Activated naive CD4-positive, alpha-beta T cell (primary cell): ENCODE measurements at places on chromosomes 6 and 20.

- no peak for DNase-seq
These were observed 83.9 kb downstream of the KHDRBS2 start for GRCh38 chr6:62202078-62202477.

DNA sequence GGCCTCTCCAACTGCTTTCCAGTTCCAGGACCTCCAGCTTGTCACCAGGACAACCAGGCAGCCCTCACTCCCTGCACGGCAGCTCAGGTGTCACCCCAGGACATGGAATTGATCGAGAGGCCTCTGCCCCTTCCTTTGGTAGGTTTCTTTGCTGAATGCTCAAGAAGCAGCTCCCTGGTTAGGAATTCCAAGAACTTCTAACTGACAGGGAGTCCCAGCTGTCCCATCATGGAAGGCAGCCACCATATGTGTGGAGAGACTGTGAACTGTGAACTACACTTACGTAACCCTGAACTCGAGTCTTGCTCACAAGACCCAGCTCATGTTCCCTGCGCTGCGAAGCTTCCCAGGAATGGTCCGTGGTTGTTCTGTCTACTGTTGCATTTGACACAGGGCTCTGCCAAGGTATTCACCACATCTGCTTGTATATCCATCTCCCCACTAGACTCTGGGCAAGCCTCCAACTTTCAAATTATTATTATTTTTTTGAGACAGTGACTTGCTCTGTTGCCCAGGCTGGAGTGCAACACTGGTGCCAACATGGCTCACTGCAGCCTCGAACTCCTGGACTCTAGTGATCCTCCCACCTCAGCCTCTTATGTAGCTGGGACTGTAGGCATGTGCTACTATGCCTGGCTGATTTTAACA is 35.7 kb downstream of the MGME1 start:
- DNase-seq, result no peak

GRCh38 chr20:49515586-49515985 is 33.1 kb upstream of the KCNB1 start:
- no peak for DNase-seq

GRCh38 chr6:154289818-154290508 is 66.6 kb downstream of the IPCEF1 start:
- no peak for DNase-seq

GRCh38 chr6:78059171-78059570 is 406.3 kb downstream of the MEI4 start:
- DNase-seq, result no peak

DNA sequence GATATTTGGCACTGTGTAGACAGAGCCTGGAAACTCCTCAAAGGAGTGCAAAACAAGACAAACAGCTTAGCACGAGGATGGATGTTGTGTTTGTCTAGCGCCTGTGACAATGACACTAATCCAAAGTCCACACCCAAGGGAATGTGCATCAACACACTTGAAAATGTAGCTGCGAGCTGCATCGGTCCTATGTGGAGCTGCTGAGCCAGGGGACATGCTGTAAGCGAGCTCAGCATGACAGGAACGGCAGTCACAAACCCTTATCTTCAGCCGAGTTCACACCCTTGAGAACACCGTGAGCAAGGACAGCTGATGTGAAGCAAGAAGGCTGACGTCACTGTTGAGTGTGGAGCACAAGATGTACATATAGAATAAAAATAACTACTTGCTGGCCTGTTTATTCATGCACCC is 684.3 kb downstream of the QKI start:
- DNase-seq, result no peak

DNA sequence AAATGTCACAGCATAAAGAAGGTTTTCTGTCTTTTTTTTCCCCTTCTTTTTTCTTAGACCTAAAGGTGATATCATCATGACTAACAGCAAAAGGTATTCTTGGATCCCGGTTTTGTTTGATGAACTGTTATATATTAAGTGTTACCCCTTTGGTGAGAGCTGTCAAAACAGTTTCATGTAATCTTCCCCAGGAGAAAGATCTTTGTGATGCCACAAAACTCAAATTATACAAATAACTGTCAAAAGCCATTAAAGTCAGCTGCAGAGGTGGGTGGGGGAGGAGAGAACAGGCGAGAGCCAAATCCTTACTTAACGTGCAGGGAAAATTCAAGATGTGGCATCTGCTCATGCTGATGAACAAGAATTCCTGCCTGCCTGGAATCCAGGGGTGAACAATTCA is 258.2 kb downstream of the BMP7 start:
- no peak for DNase-seq

DNA sequence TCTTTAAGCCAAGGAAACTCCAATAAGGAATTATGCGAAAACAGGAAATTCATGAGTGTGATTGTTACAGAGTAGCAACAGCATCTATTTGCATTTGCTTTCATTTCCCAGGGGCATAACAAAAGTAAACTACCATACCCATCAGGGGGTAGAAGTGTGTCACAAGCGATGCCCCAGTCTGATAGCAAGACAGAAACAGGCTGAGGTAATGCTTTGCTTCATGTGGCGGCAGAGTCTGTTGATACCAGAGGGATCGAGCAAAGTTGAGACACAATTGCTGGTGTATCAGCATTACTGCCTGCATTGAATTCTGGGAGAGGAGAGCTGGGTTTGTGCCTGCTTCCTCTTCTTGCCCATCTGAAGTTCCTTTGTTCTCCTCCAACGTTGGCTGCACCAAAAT is 51.2 kb upstream of the LYRM2 start:
- no peak for DNase-seq

- no peak for DNase-seq
These were observed 56.0 kb downstream of the ADGRB3 start for GRCh38 chr6:68691120-68691519.

- DNase-seq, result no peak
These were observed 303.6 kb upstream of the SLC35B3 start for GRCh38 chr6:8738951-8739350.

- DNase-seq, result no peak
These were observed 180.9 kb downstream of the ARID1B start for GRCh38 chr6:156957931-156958547.

DNA sequence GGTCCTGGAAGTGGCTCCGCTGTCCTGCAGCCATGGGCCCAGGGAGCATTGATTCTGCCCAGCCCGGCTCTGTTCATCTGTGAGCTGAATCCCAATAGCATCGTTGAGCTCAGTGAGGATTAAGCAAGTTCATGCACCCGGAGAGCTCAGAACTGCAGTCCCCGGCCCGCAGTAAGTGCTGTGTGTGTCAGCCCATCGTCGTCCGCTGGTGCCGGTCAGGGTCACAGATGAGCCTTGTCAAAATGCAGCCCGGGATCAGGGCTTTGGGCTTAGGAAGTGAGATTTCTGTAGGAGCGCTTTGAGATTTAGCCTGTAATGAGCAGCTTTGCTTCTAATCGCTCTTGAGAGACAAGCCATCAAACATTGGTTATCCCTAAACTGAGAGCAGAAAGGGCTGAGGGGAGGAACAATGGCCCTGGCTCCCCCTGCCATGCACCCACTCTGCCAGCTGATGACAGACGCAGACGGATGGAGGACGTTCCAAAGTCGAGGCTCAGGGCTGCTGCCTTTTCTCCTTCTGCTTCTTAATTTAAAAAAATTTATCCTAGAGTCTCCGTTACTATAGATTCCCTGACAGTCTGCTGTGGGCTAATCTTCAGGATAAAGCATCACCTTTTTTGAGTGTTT is 25.6 kb upstream of the SULF2 start:
- DNase-seq, result no peak

- DNase-seq, result no peak
These were observed 3.7 kb downstream of the PYGB start for GRCh38 chr20:25251558-25251957.
